HTR-8/SVneo (cell line): ENCODE measurements at places on chromosomes 13 and 19.

GRCh38 chr13:34941436-34941834, 635 bp upstream of the NBEA start:
- DNase-seq, result no peak

GRCh38 chr13:68784275-68784674, 1323.4 kb upstream of the ATXN8OS start:
- no peak for DNase-seq

DNA sequence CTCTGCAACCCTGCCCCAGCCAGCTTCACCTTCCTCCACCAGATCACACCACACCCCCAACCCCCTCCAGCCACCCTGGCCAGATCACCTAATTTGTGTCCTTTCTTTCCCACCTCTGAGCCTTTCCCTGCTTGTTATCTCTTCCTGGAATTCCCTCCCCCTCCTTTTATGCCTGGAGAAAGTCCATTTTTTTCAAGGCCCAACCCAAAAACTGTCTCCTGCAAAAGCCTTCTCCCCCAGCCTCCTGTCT, 5.3 kb upstream of the TLE2 start:
- no peak for DNase-seq

DNA sequence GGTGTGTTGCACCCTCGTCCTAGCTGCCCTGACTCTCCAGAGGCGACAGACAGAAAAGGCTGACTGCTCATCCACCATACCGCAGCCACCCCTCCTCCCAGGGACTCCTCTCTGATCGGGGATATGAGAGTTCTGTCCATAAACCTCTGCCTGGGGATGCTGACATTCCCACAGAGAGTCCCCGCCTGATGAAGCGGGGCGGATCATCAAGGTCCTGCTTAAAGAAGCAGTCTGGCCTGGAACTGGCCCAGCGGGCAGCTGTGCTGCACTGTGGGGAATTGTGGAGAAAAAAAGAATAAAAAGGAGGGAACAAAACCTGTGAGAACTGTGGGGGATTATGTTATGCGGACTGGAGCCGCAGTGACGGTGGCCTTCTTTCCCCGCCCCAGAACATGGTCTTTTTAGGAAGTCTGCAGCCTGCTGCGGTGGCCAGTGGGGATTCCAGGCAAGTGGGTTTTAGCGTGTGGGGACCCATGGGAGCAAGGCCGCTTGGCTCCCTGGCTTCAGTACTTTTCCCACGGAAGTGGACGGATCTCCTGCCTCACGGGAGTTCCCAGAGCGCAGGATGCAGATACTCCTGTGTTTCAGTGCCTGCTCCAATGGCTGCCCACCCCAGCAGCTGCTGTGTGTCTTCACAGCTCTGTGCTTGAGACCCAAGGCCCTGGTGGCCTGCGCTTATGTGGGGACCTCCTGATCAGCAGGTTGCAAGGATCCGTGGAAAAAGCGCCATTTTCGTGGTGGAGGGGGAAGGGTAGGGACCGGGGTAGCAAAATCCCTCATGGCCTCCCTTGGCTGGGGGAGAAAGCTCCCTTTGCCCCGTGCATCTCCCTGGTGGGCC, 1456.2 kb upstream of the SLC10A2 start:
- DNase-seq, result no peak

- peak; percentile 71 for DNase-seq
Observed at GRCh38 chr13:99812625-99813024, 158.9 kb downstream of the ZIC5 start.
